ENCODE measurements at places on chromosomes 13 and 19.

GRCh38 chr19:18062028-18062427 is 24.7 kb downstream of the IL12RB1 start:
- no peak for DNase-seq

DNA sequence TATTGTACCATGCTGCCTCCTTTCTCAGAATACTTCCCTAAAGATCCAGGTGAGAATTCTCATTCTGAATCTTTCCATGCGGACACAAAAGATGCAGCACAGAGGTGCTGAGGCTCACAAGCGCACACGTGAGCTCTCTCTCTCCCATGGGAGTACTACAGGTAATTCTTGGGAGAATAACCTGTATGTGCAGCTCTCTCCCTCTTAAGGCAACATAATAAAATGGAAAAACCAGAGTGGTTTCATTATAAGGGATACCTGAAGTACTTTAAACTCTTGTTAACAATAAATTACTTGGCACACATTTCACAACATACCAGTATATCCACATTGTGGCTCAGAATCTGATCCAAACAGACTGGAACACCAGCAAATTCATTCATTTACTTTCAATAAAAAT is 40.4 kb downstream of the INTS6 start:
- no peak for DNase-seq

- no peak for DNase-seq
Observed at GRCh38 chr13:98944336-98944735, 33.5 kb downstream of the DOCK9 start.

DNA sequence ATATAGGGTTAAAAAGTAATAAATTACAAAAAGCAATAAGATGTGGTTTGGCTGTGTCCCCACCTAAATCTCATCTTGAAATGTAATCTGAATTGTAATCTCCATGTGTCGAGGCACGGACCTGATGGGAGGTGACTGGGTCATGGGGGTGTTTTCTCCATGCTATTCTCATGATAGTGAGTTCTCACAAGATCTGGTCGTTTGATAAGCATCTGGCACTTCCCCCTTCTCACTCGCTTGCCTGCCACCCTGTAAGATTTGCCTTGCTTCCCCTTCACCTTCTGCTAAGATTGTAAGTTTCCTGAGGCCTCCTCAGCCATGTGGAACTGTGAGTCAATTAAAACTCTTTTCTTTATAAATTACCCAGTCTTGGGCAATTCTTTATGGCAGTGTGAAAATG is 577.4 kb downstream of the TBC1D4 start:
- DNase-seq = no peak

DNA sequence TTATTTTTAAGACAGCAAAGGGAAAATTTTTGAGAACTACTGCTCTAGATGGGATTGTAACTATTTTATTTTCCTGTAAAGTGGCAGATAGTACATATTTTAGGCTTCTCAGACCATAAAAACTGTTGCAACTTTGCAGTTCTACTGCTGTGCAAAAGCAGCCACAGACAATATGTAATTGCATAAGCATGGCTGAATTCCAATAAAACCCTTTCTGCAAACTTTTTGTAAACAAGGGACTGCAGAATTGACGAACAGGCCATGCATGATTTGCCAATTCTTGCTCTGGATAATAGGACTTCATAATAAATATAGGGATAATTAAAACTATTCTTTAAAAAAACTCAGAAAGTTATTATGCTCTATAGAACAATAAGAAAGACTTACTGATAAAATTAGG is 149.1 kb downstream of the SLITRK5 start:
- peak; percentile 29 for DNase-seq

DNA sequence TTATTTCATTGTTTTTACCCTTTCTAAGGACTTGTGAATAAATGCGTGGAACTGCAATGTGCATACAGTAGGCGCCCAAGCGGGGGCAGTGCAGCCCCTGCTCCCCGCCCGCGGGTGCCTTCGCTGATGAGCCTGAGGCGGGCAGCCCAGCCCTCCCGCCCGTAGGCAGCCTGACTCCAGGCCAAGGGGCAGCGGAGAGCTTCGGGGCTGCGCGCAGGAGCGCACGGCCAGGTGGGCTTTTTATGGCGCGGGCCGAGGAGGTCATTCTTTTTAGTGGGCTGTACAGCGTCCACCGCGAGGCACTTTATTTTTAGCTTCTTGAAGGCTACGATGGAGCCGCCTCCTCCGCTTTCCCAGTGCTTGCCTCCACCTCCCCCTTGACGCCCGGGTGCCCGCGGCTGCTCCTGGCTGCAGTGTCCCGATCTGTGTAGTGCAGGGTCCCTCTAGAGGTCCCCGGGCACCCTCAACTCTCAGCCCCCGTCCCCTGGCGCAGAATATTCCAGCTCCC is 60.5 kb downstream of the CCNE1 start:
- DNase-seq = peak; percentile 35

- peak; percentile 17 for DNase-seq
Observed at GRCh38 chr13:51832471-51833152, 12.4 kb downstream of the TMEM272 start.

DNA sequence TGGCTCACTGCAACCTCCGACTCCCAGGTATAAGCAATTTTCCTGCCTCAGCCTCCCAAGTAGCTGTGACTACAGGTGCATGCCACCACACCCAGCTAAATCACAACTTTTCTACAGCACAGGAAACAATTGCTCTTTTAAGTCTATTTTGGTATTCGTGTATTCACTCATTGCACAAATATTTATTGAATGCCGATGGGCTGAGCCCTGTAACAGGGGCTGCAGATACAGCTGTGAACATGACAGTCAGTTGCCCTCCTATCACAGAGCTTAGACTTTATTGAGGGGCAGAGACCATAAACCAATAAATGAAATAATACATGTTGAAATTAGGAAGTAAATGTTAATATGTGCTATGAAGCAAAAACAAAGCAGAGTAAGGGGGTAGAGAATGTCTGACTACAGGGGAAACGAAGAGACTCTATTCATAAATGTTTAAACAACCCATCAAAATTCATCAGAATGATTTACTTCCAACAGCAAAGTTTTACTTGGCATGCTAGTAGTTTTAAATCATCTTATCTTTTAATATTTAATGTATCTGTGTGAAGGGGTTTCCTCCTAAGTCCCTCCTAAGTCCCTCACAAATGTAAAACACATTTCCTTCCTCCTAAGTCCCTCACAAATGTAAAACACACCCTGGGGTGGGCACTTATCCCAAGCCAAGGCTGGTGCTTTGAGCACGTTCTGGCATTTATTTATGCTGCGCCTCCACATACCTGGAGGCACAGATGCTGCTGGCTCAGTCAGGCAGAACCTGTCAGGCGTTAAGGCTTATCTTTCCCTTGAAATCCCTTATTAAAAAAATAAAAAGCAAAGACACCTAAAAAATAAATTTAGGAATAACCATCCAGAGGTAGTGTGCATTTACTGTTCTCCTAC is 140.8 kb downstream of the MIPEP start:
- no peak for DNase-seq

GRCh38 chr13:32150794-32151193 is 119.2 kb downstream of the FRY start:
- no peak for DNase-seq

Measured in mesenchymal stem cell (in vitro differentiated cells and primary cell).